Placental epithelial cell (primary cell): ENCODE measurements at places on chromosomes 13 and 19. TPM values are rescaled to one million over a fixed set of nuclear protein-coding genes. Genes with fewer than 3 reads are reported as not detected.

Gene ZNF836
- total RNA-seq = 8.8 and 27.9 TPM in 2 replicates

Gene TPM4
- total RNA-seq = 314 and 624 TPM in 2 replicates

Gene RASAL3
- total RNA-seq = 0.39 TPM in 1 of 2 replicates, not detected in the other

Gene LRP3
- 10.8 and 14.5 TPM in 2 replicates for total RNA-seq

Gene MBD3L2
- not detected in 2 replicates for total RNA-seq

Gene ZBTB32
- total RNA-seq = not detected in 2 replicates

Gene PROSER3
- total RNA-seq = 20.0 and 28.6 TPM in 2 replicates

Gene ZGLP1
- total RNA-seq = 0.39 and 0.87 TPM in 2 replicates

Gene SERPINE3
- total RNA-seq = under 0.01 TPM in 2 replicates

Gene CKM
- total RNA-seq = not detected in 2 replicates

Gene XAB2
- total RNA-seq = 47.0 and 62.0 TPM in 2 replicates

Gene GPC5
- total RNA-seq = 0.22 and 12.2 TPM in 2 replicates

Gene ZNF136
- total RNA-seq = 8.2 and 11.0 TPM in 2 replicates

Gene ATP4B
- not detected in 2 replicates for total RNA-seq

Gene TNFRSF19
- total RNA-seq = 0.39 and 0.54 TPM in 2 replicates

Gene RFPL4AL1
- not detected in 2 replicates for total RNA-seq

Gene ZNF586
- total RNA-seq = 17.0 and 22.4 TPM in 2 replicates

Gene UHRF1
- total RNA-seq = 25.9 and 26.8 TPM in 2 replicates

Gene UBE2L5
- total RNA-seq = under 0.01 TPM in 1 of 2 replicates, not detected in the other

Gene FFAR2
- total RNA-seq = not detected in 2 replicates

Gene SLC25A41
- not detected in 2 replicates for total RNA-seq

Gene NDUFS7
- total RNA-seq = 34.9 and 91.4 TPM in 2 replicates

Gene TGFB1
- 10.8 and 29.8 TPM in 2 replicates for total RNA-seq

Gene ZNF835
- 0.39 TPM in 1 of 2 replicates, not detected in the other for total RNA-seq

Gene PTPRH
- total RNA-seq = under 0.01 and 0.22 TPM in 2 replicates

Gene ADGRE2
- total RNA-seq = 3.1 and 3.9 TPM in 2 replicates

Gene GNG7
- 0.11 and 0.39 TPM in 2 replicates for total RNA-seq

Gene SRRM5
- total RNA-seq = under 0.01 and 0.22 TPM in 2 replicates

Gene FFAR1
- not detected in 2 replicates for total RNA-seq

Gene APOC4
- not detected in 2 replicates for total RNA-seq

Gene ZNF558
- total RNA-seq = 35.9 and 46.7 TPM in 2 replicates

Gene ANO8
- 3.9 and 5.0 TPM in 2 replicates for total RNA-seq

Gene KLHL1
- total RNA-seq = not detected in 2 replicates
